SK-N-MC (cell line): ENCODE measurements at places on chromosomes 13 and 19.

DNA sequence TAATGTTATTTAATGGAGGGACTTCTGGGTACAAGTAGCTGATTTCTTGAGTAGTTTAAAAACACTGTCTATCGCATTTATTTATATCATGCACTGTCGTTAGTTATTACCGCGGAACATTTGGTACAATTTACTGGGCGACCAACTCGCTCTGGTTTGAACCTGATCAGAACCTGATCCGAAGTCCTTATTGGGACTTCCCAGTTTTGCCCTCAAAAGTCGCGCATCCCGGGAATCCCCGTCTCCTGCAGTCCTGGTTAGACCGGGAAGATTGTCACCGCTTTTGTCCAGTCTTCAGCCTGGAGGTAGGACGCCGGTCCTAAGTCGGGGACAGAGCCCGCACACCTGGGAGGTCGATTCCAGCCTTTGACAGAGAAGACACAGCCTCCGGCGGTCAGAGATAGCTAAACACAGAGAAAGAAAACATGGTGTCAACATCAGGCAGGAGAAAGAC lies 694 bp downstream of the CLN5 start:
- DNase-seq = no peak

GRCh38 chr13:24279327-24280110 lies 29.9 kb upstream of the C1QTNF9 start:
- DNase-seq = no peak

DNA sequence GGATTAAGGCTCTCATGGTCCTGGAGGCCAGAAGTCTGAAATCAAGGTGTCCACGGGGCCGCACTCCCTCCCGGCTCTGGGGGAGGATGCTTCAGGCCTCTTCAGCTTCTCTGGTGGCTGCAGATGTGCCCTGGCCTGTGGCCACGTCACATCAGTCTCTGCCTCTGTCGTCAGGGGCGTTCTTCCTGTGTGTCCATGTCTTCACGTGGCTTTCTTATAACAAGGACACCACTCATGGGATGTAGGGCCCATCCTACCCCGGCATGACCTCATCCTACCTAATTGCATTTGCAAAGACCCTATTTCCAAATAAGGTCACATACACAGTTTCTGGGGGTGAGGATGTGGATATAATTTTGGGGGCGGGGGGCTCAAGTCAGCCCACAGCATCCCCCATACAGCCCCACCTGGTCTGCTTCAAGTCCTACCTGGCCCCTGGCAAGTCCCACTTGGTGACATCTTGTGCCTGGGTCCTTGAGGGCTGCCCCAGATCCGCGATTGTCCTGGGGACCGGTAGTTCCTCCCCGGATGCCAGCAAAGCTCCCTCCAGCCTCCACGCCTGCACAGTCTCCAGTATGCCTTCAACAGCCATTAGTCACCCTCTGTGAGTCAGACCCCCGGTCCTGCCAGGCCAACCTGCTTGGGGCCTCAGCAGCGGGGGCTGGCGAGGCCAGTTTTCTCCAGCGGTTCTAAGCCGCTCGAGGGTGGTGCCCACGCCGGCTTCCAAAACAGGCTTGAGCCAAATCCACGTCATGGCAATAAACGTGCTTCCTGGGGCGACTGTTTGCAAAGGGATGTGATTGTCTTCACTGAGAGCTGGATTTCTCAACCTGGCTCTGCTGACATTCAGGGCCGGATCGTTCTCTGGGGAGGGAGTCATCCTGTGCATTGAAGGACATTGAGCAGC lies 32.2 kb downstream of the MYO9B start:
- DNase-seq = no peak

DNA sequence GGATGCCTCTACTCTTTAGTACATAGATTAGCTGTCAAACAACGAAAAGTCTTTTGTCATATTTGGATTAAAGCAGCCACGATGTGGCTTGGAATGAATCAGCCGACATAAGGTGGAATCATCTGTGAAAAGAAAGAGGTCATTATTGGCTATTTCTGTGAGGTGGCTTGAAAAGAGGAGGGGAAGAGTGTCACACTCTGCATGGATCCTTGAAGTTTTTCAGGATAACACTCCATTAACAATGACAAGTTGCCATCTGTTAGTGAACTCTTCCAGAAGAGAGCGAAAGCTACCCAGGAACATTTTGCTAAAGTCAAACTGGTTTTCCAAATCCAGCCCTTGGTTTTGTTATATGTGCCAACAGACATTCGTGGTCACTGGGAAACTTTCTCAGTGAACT lies 1604.8 kb downstream of the OLFM4 start:
- no peak for DNase-seq

DNA sequence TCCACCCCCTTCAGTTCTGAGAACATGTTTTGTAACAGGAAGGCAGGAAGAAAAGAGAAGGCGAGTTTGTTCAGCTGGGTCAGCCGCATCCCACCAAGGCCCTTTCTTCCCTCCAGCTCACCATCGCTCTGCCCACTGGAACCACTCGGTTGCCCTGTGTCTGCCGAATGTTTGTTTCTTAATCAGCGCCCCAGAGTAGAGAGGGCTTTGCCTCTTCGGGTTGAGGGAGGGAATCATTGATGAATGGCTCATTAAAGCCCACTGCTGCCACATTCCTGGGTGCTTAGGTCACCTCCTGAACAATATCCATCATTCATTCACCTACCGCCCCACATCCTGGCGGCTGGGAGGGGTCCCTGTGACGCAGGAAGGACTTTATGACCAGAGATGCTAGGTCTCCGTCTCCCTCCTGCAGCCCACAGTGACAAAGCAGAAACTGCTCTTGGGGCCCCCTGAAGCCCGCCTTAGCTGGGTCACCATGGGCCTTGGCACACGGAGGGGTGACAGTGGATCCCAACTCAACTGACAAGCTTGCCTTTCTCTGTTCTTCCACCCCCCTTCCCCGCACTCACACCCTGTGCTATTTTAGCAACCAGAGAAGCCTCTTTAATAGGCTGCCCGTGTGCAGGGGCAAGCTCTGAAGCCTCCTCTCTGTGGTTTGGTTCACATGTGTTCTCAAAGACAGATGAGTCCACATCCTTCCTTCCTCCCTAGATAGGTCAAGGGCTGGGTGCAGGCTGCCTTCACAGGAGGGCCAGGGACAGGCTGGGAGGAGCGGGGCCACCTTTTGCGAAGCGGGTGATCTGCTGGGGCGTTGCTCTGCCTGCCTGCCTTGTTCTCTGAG lies 46.2 kb downstream of the ACTN4 start:
- no peak for DNase-seq

DNA sequence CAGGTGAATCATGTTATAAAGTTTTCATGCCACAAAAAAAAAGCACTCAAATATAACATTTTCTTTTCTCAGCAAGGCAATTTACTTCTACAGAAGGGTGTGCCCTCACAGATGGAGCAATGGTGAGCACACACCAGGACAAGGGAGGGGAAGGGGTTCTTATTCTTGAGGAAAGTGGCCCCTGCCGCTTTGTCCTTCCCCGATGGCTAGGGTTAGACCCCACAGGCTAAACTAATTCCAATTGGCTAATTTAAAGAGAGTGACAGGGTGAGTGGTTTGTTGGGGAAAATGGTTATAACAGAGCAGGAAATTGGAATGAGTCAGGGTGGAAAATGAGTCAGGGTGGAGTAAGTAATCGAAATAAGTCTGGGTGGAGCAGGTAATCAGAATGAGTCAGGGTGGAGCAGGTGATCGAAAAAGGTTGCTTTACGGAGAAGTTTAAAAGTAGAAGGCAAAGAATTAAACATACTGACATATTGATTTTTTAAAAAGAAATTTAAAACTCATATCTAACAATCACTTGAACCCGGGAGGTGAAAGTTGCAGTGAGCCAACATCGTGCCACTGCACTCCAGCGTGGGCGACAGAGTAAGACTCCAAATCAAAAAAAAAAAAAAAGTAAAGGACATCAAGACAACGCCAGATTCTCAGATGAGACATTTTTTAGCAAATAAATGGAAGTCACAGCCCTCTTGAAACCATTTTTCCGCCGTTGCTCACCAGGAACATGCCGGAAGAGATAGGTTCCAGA lies 813 bp downstream of the ZNF562 start:
- DNase-seq = no peak

DNA sequence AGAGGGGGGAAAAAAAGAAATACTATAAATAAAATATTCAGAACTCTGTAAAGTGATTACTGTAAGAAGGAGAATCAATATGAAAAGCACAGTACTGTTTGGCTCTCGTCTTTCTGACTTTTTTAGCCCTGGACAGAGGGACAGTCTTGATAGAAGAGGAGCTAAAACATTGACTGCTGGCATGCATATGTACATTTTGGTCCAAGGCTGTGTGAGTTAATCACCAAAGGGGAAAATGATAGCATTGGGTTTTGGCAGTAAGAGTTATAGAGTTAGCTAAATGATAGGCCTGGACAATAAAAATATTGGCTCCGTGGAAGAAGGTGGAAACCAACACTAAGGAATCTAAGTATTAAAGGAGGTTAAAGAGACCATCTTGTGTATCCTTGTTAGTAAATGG lies 50.3 kb downstream of the RAP2A start:
- no peak for DNase-seq

- DNase-seq = no peak
Observed at GRCh38 chr13:104705031-104705750, 1639.0 kb upstream of the SLC10A2 start.

- DNase-seq = no peak
Observed at GRCh38 chr19:35228177-35228930, at the start of gene FAM187B. Gene FAM187B, minus strand, starts transcription at chr19:35228739. Its CDS starts 59 bp downstream, at chr19:35228680.

GRCh38 chr13:95349267-95349666 lies 48.0 kb upstream of the ABCC4 start:
- DNase-seq = no peak

DNA sequence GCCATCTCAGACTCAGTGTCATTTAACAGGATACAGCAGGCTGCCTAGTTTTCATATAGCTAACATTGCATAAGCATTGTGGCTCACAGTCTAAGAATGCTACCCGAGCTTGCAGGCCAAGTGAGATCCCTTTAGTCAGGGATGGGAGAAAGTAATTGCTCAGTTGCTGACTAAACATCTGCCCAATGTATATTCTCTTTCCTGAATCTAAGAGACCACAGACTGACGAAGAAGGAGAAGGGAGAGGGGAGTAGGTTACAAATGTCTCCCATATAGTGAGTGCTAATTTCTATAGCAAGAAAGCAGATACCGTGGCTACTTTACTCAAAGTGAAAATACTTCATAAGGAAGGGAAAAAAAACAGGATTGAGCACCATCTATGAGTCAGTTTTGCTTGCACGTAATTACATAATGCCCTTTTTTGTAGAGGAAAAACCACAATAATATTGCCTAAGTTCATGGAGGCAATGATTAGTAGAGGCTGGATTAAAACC lies 453.9 kb downstream of the COG6 start:
- no peak for DNase-seq

GRCh38 chr19:22814124-22814523 lies 18.0 kb upstream of the ZNF723 start:
- DNase-seq = no peak

DNA sequence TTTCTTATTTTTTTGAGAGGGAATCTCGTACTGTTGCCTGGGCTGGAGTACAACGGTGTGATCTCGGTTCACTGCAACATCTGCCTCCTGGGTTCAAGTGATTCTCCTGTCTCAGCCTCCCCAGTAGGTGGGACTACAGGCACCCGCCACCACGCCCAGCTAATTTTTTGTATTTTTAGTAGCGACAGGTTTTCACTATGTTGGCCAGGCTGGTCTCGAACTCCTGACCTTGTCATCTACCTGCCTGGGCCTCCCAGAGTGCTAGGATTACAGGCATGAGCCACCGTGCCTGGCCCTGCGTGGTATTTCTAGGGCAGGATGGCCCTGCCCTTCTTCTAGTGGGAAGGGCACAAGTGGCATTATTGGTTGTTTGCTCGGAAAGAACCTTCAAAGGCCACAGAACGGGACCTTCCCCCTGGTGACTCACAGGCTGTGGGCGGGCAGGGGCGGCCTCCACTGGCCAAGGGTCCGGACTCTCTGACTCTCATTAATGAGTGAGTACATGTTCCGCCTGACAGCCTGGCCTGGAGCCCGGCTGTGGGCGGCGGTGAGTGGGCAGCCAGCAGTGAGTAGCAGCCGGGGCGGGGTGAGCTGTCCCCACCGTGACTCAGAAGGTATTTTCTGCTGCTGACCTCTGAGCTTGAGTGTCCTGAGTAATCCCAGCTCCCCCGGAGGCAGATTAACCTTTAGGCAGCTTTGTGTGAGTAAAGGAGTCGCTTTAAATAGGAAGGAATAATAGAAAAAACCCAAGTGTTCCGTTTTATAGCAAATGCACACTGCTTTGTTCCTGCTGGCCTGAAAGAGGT lies 5.1 kb downstream of the DOT1L start:
- DNase-seq = no peak

- DNase-seq = no peak
Observed at GRCh38 chr13:93146584-93147297, 79.9 kb upstream of the GPC6 start.

- DNase-seq = no peak
Observed at GRCh38 chr13:99693351-99693750, 192.1 kb downstream of the TM9SF2 start.
